ENCODE measurements at places on chromosomes 16 and 17. TPM values are rescaled to one million over a fixed set of nuclear protein-coding genes. Genes with fewer than 3 reads are reported as not detected.

The KRTAP2-1 gene
- total RNA-seq, result not detected

GRCh38 chr16:31107465-31107867, 720 bp upstream of the BCKDK start:
- DNase-seq, result no peak

The PERCC1 gene
- total RNA-seq, result not detected

DNA sequence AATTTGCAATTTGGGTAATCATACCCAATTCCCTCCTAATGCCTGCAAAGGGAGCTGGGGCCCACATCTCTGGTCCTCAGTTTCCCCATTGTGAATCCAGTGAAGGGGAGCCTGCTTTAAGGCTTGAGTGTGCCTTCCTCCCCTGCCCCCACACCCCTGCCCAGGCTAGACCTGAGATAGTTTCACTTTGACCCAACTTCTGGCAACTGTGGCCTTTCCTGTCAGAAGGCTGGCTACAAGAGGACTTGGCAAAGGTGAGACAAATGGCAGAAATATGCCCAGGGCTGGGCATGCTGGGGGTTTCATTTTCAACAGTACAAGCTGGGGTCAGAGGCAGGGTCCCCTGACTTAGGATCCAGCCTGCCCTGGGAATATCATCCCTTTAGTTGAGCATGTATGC, 10.0 kb downstream of the SOCS1 start:
- DNase-seq, result no peak

DNA sequence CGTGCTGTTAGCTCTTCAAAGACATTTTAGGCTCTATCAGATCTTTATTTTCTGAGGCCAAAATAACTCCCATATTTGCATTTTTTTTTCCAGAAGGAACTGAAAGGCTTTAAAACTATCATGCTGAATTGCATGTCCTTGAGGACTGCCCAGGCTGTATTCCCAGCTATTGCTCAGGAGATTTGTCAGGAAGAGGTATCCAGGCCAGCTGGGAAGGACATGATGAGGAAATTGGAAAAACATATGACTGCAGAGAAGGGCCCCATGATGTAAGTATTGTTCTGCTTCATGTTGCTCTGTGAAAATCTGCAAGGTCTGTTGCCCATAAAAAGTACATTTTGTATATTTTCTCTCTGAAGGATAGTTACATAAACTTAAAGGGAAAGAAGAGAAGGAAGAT, 5.7 kb downstream of the CDC6 start:
- DNase-seq, result no peak

DNA sequence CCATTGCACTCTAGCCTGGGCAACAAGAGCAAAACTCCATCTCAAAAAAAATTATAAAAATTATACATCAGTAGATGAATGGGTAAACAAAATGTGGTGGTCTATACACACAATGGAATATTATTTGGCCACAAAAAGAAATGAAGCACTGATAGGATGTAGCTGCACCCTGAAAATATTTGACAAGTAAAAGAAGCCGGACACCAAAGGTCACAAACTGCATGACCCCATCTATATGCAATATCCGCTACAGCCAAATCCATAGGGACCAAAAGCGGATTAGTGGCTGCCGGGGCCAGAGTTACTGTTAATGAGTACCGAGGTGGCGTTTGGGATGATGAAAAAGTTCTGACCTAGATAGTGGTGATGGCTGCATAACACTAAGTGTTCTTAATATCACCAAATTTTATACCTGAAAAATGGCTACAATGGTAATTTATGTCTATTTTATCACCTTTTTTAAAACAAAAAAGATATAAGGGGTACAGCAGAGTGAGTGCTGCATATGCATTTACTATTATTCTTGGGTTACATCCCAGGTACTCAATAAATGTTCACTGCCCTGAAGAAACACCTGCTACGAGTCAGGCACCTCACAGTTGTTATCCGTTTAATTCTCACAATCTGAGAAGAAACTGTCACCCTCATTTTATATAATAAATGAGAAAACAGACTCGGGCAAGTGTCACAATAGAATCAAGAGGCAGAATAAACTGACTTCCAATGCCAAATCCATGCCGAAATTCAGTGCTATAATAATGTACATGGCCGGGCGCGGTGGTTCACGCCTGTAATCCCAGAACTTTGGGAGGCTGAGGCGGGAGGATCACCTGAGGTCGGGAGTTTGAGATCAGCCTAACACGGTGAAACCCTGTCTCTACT, 807 bp upstream of the HBQ1 start:
- no peak for DNase-seq
